ENCODE measurements at places on chromosomes 5 and 9. TPM values are rescaled to one million over a fixed set of nuclear protein-coding genes. Genes with fewer than 3 reads are reported as not detected.

GRCh38 chr5:135743705-135744411 lies 90.6 kb upstream of the SLC25A48 start:
- H3K4me3 ChIP-seq, result no peak overlapping the region
- DNase-seq, result no peak
- no peak overlapping the region for H3K27ac ChIP-seq
- no peaks in the 10 kb centered on the region for H3K4me1 ChIP-seq
- H3K27me3 ChIP-seq, result no peaks in the 10 kb centered on the region
- H3K36me3 ChIP-seq, result no peaks in the 10 kb centered on the region

DNA sequence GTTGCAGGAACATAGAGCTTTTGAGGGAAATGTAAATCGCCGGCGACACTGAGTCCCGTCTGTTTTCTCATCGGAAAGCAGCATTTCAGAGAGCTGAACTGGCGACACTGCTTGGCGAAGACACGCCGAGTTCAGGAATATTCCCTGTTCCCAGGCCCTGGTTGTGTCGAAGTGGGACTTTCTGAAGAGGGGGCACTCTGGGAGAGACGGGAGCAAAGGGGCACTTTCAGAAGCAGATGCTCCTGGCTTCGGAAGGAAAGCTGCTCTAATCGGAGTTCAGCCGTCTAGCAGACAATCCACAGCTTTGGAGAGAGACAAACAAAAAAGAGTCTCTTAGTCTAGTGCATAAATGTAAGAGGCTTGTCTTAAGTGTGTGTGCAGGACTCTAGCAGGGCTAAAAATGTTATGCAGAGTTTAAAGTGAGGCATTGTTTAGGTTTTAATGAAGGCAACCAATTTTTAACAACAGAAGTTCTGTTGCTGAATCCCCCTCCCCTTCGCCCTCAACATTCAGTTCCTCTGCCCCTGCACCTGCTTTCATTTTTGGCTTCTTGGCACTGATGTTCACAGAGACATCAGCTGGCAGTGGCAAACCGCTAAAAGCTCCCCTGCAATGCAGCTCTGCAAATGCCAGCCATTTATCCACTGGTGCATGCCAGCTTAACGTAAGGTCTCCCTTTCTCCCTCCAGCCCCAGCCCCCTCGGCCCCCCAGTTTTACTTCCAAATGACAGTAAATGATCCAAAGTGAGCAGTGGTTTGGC lies 289.5 kb upstream of the MPDZ start:
- no peaks in the 10 kb centered on the region for H3K27me3 ChIP-seq
- H3K4me1 ChIP-seq, result no peaks in the 10 kb centered on the region

PROB1 gene
- total RNA-seq, result 1.6 TPM

GRCh38 chr5:163163858-163164257 lies 273.5 kb upstream of the CCNG1 start:
- no peaks in the 10 kb centered on the region for H3K36me3 ChIP-seq
- no peak overlapping the region for H3K27ac ChIP-seq
- H3K27me3 ChIP-seq, result no peaks in the 10 kb centered on the region
- H3K4me1 ChIP-seq, result no peaks in the 10 kb centered on the region

TPPP gene
- 0.07 TPM for total RNA-seq

LHFPL2 gene
- 6.6 TPM for total RNA-seq

GRCh38 chr5:43497311-43498104 lies 13.8 kb upstream of the TMEM267 start:
- no peak for DNase-seq
- H3K36me3 ChIP-seq, result peaks cover 22% of the 10 kb centered on the region
- no peak overlapping the region for H3K4me3 ChIP-seq
- H3K4me1 ChIP-seq, result no peaks in the 10 kb centered on the region
- H3K27me3 ChIP-seq, result no peaks in the 10 kb centered on the region

- H3K27me3 ChIP-seq, result no peaks in the 10 kb centered on the region
- DNase-seq, result no peak
- no peaks in the 10 kb centered on the region for H3K36me3 ChIP-seq
- no peak overlapping the region for H3K27ac ChIP-seq
Observed at GRCh38 chr9:88826771-88827181, 164.5 kb upstream of the S1PR3 start.

GRCh38 chr9:131791542-131792254 lies 51.8 kb upstream of the RAPGEF1 start:
- peaks cover 66% of the 10 kb centered on the region for H3K27me3 ChIP-seq
- DNase-seq, result no peak
- H3K4me1 ChIP-seq, result no peaks in the 10 kb centered on the region
- H3K27ac ChIP-seq, result no peak overlapping the region
- no peaks in the 10 kb centered on the region for H3K36me3 ChIP-seq

- H3K27me3 ChIP-seq, result no peaks in the 10 kb centered on the region
- DNase-seq, result no peak
- peaks cover 10% of the 10 kb centered on the region for H3K4me1 ChIP-seq
- no peak overlapping the region for H3K27ac ChIP-seq
Observed at GRCh38 chr5:56825222-56825824, 10.0 kb downstream of the MAP3K1 start.

SOHLH1 gene
- 0.29 TPM for total RNA-seq

DNA sequence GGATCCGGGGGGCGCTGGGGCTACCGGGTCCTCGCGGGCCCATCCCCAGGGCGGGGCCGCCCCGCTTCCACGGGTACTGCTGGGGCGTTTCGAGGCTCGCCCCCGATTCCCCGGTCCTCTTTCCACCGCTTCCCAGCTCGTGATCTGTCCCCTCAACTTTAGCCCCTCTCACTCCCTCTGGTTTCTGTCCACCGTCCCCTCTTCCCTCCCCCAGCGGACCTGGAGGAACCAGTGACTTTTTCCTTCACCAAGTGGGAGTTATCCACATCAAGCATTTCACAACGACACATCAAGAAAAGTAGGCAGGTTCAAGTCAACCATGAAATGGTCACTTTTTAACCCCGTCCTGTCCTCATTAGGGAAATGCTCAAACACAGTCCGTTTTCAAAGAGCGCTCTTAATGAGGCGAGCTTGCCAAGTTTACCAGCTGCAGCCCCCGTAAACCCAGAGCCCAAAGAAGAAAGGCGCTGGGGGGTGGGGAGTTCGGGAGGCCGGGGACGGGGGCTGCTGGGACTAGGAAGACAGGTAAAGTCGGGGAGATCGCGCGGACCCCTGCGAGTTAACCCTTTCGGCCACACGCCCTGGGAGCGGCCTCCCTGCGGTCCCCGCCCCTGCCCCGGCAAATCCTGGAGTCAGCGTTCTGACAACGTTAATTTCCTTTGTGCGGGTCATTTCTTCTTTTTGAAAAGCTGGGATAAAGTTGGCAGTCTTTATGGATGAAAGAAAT lies 2.1 kb upstream of the NFIB start:
- H3K27me3 ChIP-seq, result no peaks in the 10 kb centered on the region
- peak; percentile 8 for DNase-seq
- no peaks in the 10 kb centered on the region for H3K36me3 ChIP-seq
- H3K4me3 ChIP-seq, result peak overlapping the region; percentile 50
- peaks cover 28% of the 10 kb centered on the region for H3K4me1 ChIP-seq

GRCh38 chr5:169296419-169297143 lies 4.4 kb downstream of the SLIT3 start:
- no peak overlapping the region for H3K27ac ChIP-seq
- H3K36me3 ChIP-seq, result no peaks in the 10 kb centered on the region
- no peak for DNase-seq
- no peaks in the 10 kb centered on the region for H3K27me3 ChIP-seq
- H3K4me1 ChIP-seq, result no peaks in the 10 kb centered on the region

DNA sequence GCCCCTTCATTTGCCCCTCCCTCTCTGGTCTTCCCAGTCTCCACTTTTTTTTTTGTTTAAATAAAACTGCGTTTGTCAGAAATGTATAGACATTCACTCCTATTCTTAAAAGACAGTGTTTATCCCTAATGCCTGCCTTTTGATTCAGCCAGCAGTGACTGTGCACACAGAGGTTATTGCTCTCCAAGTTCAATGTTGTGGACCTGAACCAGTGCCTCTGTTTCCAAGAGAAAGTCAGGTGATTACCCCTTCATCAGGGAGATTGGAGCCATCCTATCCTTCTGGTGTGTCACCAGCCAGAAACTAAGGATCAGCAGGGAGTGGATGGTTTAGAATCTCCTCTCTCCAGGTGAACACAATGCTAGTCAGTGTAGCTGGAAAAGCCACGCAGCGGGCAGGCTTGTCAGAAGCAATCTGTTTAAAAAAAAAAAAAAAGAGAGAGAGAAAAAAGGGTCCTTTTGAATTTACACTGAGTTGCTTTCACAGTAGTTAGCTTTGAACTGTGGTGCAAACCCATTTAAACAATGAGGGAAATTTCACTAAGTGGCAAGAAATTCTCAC lies 167.5 kb upstream of the DMRT1 start:
- H3K36me3 ChIP-seq, result no peaks in the 10 kb centered on the region
- DNase-seq, result no peak
- no peaks in the 10 kb centered on the region for H3K4me1 ChIP-seq
- no peak overlapping the region for H3K27ac ChIP-seq
- no peak overlapping the region for H3K4me3 ChIP-seq

ADRA1B gene
- not detected for total RNA-seq

GRCh38 chr9:72980183-72980582 lies 27.3 kb upstream of the ALDH1A1 start:
- H3K27ac ChIP-seq, result no peak overlapping the region
- H3K36me3 ChIP-seq, result no peaks in the 10 kb centered on the region
- H3K4me3 ChIP-seq, result no peak overlapping the region
- no peaks in the 10 kb centered on the region for H3K4me1 ChIP-seq
- H3K27me3 ChIP-seq, result no peaks in the 10 kb centered on the region

GRCh38 chr5:62828742-62829603 lies 250.4 kb downstream of the LRRC70 start:
- no peaks in the 10 kb centered on the region for H3K4me1 ChIP-seq
- no peak for DNase-seq
- no peaks in the 10 kb centered on the region for H3K36me3 ChIP-seq

INSL6 gene
- total RNA-seq, result not detected

GRCh38 chr9:122453677-122454135 lies 24.0 kb downstream of the OR1J1 start:
- DNase-seq, result no peak
- H3K36me3 ChIP-seq, result no peaks in the 10 kb centered on the region
- H3K4me1 ChIP-seq, result no peaks in the 10 kb centered on the region
- H3K4me3 ChIP-seq, result no peak overlapping the region

DNA sequence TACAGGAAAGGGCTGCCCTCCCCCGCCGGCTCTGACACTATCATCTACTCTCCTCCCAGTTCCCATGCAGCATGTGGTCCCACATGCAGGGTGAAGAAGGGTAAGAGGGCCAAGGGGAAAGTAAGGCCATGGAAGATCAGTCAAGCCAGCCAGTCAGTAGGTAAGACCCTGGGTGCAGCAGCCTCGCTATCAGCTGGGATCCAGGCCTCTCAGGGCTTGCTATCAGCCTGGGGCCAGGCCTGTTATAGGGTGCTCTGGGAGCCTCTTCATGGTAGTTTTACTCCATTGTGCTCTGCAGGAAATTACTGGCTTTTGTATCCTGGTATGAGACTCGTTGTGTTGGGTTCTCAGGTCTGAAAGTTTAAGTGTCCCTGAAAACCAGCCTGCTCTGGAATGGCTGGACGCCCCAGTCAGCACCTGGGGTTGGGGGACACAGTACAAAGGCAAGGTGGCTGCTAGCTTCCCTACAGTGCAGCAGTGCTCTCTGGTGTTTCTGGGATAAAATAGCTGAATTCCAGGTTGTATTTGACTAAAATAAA lies 21.4 kb downstream of the SLC22A4 start:
- H3K4me3 ChIP-seq, result no peak overlapping the region
- H3K27me3 ChIP-seq, result no peaks in the 10 kb centered on the region
- peaks cover 73% of the 10 kb centered on the region for H3K4me1 ChIP-seq
- H3K27ac ChIP-seq, result peak overlapping the region; percentile 75
- peaks cover 38% of the 10 kb centered on the region for H3K36me3 ChIP-seq
- DNase-seq, result peak; percentile 96

TCOF1 gene
- total RNA-seq, result 134 TPM

- H3K27me3 ChIP-seq, result no peaks in the 10 kb centered on the region
- peak overlapping the region; percentile 88 for H3K27ac ChIP-seq
- H3K4me1 ChIP-seq, result peaks cover 23% of the 10 kb centered on the region
- DNase-seq, result no peak
- peak overlapping the region; percentile 76 for H3K4me3 ChIP-seq
Observed at GRCh38 chr5:179805070-179805528, 1.6 kb downstream of the MGAT4B start.

DNA sequence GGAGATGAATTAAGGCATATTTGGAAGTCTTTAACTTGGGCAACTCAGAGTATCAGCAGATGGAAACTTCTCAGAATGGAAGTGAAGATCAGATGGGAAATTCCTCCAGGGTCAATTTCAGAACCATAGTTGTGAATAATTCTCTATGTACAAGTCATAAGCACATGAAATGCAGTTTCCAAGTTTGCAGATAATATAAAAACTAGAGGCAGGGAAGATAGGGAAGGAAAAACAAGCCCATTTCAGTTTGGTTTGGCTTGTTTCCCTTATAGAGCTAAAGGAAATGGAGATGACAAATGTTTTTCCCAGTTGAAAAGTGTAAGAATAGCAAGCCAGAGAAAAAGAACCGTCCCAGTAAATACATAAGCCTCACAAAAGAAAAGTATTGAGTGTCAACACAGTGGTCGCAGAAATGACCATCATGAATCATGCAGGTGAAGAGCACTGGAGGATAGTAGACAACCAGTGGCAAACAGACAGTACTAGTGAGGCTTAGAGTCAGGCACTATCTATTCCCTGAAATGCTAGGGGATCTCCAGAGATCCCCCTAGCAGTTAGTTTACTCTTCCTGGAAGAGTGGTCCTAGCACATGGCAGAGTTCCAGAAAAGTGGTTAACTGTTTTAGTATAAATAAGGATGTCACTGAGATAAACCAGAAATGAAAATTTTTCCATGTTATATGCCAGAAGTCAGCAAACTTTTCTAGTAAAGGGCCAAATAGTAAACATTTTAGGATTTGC lies 245.9 kb downstream of the SAXO1 start:
- no peak overlapping the region for H3K4me3 ChIP-seq
- DNase-seq, result no peak
- no peaks in the 10 kb centered on the region for H3K4me1 ChIP-seq
- H3K36me3 ChIP-seq, result no peaks in the 10 kb centered on the region

DNA sequence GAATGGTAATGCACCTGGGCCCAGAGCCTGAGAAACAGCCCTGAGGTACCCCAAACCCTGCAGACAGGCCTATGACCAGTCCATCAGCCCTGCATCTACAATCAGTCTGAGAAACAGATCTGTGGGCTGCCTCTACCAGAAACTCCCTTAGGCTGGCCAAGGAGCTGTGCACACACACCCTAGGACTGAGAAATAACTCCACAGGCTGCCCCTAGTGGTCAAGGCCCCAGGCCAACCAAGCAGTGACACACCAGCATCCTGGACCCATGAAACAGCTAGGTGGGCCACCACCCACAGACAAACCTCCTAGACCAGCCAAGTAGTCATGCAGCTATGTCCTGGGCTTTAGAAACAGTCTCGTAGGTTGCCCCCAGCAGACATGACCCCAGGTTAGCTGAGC lies 253.6 kb upstream of the VLDLR start:
- no peaks in the 10 kb centered on the region for H3K27me3 ChIP-seq
- DNase-seq, result no peak
- no peak overlapping the region for H3K4me3 ChIP-seq
- H3K4me1 ChIP-seq, result no peaks in the 10 kb centered on the region
- no peaks in the 10 kb centered on the region for H3K36me3 ChIP-seq
- no peak overlapping the region for H3K27ac ChIP-seq

ANKDD1B gene
- 0.25 TPM for total RNA-seq

DNA sequence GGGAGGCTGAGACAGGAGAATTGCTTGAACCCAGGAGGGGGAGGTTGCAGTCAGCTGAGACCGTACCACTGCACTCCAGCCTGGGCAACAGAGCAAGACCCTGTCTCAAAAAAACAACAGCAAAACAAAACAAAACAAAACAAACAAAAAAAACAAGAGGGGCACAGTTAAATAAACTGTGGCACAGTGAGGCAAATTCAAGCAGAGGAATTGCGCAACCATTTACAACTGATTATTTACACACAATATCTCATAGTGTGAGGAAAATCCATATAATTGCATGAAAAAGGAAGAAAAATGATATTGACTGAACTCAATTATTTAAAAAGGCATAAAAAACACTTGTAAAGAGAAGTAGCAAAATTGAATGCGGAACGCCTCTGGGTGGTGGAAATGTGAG lies 161.5 kb downstream of the CRB2 start:
- H3K36me3 ChIP-seq, result no peaks in the 10 kb centered on the region
- no peak for DNase-seq
- no peaks in the 10 kb centered on the region for H3K27me3 ChIP-seq
- H3K4me3 ChIP-seq, result no peak overlapping the region
- no peak overlapping the region for H3K27ac ChIP-seq

All from K562 (cell line).